Hair follicular keratinocyte (primary cell): ENCODE measurements at places on chromosomes 3 and 15. TPM values are rescaled to one million over a fixed set of nuclear protein-coding genes. Genes with fewer than 3 reads are reported as not detected.

ATP6V1A gene
- 34.0 and 38.8 TPM in 2 replicates for total RNA-seq

CYP1A2 gene
- total RNA-seq = not detected in 2 replicates

ROBO2 gene
- under 0.01 TPM in 1 of 2 replicates, not detected in the other for total RNA-seq

SPATA12 gene
- total RNA-seq = not detected in 2 replicates

SPINK8 gene
- not detected in 2 replicates for total RNA-seq

CCR3 gene
- total RNA-seq = not detected in 2 replicates

ECE2 gene
- total RNA-seq = not detected in 2 replicates

OXTR gene
- 0.16 and 0.61 TPM in 2 replicates for total RNA-seq
